Stimulated activated CD4-positive, alpha-beta T cell treated with anti-CD3 and anti-CD28 coated beads, Interleukin-4, amount 100 ng/mL, for 1 hour (primary cell): ENCODE measurements at places on chromosomes 5 and 9.

DNA sequence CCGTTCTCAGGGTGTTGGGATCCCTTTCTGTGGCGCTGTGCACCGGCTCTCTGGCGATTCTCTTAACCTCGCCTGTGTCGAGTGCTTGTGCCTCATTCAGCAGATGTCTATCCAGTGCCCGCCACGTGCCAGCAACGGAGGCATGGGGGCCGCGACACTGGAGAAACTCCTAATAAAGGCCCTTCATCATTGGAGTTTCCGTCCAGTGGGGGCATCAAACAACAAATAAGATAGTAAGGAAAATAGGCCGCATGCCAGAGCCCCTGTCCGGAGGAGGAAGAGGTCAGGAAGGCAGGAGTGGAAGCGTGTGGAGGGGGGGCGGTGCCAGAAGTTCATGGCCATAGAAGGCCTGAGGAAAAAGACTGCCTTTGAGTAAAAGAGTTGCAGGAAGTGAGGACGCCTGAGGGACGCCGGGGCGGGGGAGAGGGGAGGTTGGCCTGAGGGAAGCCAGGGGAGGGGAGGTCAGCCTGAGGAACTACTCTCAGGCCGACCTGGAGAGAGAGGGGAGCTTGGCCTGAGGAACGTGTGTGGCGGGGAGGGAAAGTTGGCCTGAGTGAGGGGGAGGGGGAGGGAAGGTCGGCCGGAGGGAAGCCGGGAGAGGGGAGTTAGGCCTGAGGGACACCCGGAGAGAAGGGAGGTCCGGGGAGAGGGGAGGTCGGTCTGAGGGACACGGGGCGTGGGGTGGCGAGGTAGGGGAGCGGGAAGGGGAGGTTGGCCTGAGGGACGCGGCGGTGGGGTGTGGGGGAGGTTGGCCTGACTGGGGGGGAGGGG is 82.2 kb downstream of the CACNA1B start:
- DNase-seq: no peak

DNA sequence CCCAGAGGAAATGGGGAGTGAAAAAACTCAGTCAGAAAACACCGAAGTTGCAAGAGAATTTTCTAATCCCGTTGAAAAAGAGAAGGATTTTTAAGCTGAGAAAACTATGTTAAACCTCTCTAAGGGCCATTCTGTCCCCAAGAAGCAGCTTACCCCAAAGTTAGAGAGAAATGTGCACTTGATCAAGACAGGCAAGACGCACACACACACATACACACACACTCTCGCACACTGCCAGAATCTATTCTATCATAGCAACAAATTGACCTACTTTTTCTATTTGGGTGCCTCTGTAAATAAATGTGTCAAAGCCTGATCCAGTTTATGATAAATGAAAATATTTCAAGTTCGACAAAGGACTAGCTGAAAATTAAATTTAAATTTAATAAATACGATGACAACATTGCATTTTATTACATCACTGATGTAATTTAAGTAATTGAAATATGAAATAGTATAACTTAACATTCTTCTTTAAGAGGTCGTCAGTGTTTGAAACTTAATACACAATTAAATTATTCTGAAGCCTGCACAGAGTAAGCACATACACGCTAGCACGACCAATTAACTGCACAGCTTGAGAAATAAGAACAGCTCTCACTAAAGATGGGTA is 5.9 kb downstream of the NFIL3 start:
- no peak for DNase-seq

- no peak for DNase-seq
Observed at GRCh38 chr5:173411791-173412555, 83.8 kb upstream of the STC2 start.

GRCh38 chr5:158164296-158165047 is 305.5 kb upstream of the CLINT1 start:
- DNase-seq: no peak

- DNase-seq: peak; percentile 3
Observed at GRCh38 chr5:90558344-90559192, at the start of gene ADGRV1. Gene ADGRV1, plus strand, starts transcription at chr5:90558797. Its CDS starts 99 bp downstream, at chr5:90558896.

- no peak for DNase-seq
Observed at GRCh38 chr9:106960258-106960657, 97.3 kb downstream of the ZNF462 start.
